ENCODE measurements at places on chromosomes 16 and 17. TPM values are rescaled to one million over a fixed set of nuclear protein-coding genes. Genes with fewer than 3 reads are reported as not detected.

DNA sequence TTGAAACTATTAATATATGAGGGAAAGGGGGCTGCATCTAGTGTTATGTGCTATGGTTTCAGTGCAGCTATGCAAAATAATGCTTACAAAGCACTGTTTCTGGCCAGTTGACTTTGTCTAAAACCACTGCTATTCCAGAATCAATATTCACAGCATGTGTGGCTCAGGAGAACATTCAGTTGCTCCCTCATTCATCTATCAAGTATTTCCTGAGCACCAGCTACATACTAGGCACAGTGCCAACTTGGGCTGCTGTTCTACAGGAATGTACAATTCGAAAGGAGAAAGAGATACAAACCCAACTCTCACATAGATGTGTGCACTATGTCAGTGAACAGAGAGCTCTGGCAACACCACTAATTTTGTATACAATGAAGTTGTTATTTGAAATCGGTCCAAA lies 183.0 kb downstream of the PHKB start:
- DNase-seq, result peak; percentile 37

DNA sequence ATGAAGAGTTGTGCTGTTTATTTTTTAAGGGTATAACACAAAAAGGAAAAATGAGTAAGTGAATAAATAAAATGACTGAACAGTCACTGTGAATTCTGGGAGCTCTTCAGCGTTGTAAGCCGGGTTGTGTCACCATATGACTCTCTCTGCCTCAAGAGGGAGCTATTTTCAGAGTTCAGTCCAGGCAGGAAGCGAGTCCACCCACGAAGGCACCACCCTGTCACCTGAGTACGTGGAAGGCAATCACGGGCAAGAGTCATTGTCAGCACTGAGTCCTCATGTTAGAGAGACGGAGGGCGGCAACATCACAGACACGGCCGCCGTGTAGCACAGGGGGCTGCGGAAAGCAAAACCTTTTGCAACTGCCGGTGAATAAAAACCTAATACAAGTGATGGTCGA lies 227.6 kb downstream of the UTP18 start:
- no peak for DNase-seq

COASY gene
- 37.5 TPM for total RNA-seq

HLF gene
- total RNA-seq, result 36.7 TPM

DNA sequence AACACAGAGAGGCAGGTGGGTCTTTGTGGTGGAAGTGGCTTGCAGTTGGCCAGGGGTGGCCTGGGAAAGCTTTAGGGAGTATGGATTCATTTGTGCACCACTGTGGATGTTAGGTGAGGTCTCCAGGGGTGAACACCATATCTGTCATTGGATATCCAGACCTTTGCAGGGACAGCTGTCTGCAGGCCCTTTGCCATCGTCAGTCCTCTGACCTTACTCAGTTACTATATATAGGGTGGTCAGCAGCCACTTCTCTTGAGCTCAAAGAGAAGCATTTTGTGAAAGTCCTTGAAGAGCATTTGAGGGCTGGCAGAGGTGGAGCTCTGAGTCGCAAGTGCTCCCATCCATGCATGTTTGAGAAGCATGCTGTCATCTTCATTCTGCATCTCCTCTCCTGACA lies 40.4 kb downstream of the TMEM11 start:
- no peak for DNase-seq

GRCh38 chr17:80691784-80692183 lies 147.1 kb downstream of the RPTOR start:
- no peak for DNase-seq

DNA sequence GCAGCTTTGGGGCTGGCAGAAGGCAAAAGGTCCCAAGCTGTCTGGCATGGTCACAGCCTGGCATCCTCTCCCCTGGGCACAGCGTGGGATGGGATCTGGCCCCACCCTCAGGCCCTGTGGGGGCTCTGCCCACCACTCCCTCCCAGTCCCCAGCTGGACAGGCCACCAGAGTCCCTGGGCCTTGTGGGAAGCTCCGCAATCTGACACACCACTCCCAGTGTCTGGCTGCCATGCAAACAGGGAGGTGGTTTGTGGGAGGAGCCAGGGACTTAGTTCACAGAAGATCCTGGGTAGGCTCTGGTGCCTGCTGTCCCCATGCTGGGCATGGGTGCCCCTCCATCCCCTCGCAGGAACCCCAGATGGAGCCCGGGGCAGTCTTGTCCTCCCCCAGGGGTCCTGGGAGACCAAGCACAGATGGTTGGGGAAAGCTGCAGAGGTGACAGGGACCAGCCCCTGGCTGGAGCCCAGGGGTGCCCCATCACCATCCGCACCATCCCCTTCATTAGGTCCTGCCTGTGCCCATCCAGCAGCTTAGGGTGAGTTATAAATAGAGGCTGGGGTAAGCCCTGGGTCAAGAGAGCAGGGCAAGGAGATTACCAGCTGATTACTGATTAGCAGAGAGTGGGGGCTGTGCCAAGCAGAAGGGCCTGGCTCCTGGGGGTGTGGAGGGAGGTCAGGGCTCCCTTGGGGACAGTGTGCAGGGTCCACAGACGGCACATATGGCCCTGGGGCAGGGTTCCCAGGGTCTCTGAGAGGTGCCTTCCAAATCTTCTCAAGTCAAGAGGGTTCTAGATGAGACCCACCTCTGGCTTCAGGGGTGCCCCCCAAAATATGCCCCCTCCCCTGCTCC lies 6.2 kb downstream of the FSCN2 start:
- no peak for DNase-seq

PRAC1 gene
- not detected for total RNA-seq

- DNase-seq, result no peak
Measured at GRCh38 chr17:70772761-70773160, 603.4 kb downstream of the KCNJ2 start.

- DNase-seq, result no peak
Measured at GRCh38 chr17:64940055-64940454, 20.8 kb upstream of the LRRC37A3 start.
